Effector memory CD4-positive, alpha-beta T cell (primary cell): ENCODE measurements at places on chromosomes 2 and 18.

GRCh38 chr2:232511336-232511890 is 8.8 kb upstream of the PRSS56 start:
- no peak for DNase-seq

GRCh38 chr2:217091531-217091930 is 231.7 kb upstream of the TNP1 start:
- no peak for DNase-seq

GRCh38 chr2:121754851-121755236 is 607 bp upstream of the TSN start:
- no peak for DNase-seq

DNA sequence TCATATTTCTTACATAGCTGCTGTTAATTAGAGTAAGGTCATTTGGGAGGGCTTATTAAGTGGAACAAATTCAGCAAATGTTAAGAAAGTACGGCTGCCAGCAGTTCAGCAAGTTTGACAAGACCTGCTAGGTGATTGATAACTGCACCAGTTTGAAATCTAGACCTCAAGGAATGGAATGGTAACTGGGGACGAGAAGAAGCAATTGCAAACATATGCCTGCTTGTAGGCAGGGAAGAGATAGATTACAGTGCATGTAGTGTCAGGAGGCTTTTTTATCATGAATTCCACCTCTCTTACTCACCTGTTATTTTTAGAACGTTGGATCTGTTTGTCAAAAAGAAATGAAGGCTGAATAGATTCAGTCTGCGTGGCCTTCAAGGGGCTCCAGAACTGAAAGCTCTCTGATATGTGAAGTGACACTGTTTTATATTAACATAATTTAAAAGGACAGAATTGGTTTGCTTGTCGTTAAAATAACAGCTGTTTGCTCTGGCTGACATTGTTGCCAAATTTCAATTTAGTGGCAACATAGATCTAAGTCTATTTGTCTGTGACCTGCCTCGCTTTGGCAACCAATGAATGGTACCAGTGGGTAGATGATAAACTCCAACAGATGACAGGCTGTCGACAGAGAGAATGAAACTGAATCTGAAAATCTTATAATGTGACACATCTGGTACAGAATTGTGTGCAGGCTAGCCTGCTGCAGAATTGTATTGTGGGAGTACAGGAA is 199.3 kb downstream of the ZNF407 start:
- DNase-seq, result no peak

GRCh38 chr2:202034249-202035088 is 814 bp downstream of the FZD7 start:
- no peak for DNase-seq

DNA sequence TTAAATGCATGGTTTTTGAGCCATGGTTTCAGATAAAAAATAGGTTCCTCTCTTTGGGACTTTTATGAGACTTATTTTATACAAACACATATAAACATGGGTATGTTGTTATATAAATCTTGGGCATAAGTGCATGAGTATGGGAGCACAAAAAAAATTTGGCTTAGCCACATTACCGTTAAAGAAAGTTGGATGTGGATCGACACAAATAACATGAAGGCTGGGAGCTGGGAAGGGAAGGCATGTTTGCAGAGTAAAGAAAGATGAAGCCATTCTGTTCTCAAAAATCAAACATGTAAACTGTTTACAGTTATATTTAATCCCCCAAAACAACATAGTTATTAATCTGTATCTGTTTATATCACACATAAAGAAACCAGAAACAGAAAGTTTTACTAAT is 313.8 kb downstream of the NRXN1 start:
- DNase-seq, result no peak

- no peak for DNase-seq
Measured at GRCh38 chr2:132951008-132951714, 281.2 kb upstream of the LYPD1 start.

DNA sequence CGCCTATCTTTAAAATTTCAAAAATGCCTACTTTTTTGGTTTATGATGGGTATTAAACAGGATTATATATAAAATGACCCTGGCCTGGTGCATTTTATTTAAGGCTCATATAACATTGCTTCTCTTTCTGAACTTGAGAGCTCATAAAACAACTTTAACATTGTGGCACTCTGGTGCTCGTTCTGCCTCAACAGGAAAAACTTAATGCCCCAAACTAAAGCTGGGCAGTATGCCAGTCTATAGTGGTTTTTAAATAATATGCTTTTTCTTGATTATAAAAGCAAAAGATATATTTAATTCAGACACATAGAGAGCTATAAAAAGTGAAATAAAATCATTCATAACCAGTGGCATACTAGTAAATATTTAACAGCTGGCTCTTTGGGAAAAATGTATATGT is 269.3 kb upstream of the GULP1 start:
- no peak for DNase-seq

DNA sequence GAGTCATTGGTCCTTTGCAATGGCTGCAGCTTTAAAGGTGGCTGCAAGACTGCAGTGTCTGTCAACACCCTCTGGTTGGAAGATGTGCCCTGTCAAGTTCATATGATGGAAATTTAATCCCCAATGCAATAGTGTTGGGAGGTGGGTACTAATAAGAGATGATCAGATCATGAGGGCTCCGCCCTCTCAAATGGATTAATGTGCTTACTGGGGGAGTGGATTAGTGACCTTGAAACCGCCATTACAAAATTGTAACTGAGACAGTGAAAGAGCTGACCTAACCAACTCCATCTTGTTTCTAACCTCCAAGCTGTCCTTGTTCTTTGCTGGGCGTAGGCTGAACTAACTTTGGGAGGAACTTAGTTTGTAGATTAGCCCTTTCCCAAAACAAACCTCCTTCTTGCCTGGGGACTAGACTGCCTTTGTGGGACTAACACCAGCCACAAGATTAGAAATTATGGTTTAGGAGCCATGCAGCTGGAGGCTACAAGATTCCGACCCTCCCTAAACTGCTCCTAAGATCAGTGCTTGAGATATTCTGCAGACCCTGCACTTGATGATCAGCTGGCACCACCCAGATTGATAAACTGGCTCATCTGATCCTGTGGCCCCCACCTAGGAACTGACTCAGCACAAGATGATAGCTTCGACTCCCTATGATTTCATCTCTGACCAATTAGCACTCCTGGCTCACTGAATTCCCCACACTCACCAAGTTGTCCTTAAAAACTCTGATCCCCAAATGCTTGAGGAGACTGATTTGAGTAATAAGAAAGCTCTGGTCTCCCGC is 13.7 kb downstream of the MYCN start:
- no peak for DNase-seq

DNA sequence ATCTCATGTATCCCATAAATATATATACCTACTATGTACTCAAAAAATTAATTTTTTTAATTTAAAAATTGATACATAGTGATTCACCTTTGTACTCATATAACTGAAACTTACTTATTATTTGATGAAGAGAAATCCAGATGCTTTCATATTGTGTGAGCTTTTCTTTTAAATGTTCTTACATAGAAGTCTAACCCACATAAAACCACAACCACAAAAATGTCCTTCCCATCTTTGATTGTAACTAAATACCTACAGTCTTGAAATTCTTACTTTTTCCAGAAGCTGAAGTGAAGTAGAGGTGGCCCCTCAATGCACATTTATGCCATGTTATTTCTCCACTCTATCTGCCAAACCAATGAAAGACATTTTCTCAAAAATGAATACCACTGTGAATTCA is 117.9 kb upstream of the COL5A2 start:
- no peak for DNase-seq

- DNase-seq, result no peak
Measured at GRCh38 chr2:236239276-236240065, 24.7 kb downstream of the ASB18 start.

DNA sequence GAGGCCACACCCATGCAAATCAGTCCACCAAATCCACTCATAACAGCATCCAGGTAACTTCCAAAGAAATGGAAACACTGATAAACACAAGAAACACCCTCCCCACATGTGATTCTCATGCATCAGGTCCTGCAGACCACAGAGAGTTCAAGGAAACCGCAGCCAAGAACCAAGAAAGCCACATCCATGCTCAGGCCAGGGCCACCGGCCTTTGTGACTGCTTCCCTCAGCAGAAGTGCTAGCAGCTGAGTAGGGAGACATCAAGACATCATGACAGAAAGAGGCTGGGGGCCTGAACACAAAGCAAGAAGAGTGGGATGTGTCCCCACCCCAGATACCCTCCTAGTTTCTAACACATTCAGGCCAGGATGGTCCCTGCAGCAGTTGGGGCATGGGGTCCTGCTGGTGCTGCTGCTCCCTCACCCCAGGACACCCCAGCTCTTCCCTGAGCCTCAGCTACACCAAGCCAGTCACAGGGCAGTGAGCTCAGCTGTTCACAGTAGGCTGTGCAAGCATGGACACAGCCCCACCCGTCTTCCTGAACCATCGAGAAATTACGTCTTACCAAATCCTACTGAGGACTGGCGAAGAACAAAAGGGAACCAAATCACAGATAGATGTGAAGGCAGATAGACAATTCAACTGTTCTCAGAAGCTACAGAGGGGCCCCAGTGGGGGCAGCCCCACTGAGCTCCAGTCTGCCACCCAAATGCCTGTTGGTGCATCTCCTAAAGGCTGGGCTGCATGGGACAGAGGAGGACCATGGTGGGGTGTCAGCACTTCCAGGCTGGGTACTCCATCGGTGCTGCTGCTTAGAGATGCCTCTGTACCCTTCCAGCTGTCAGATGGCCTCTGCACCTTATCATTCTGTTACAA is 60.9 kb downstream of the HDAC4 start:
- no peak for DNase-seq

GRCh38 chr2:166491461-166491860 is 2.6 kb downstream of the SCN7A start:
- DNase-seq, result no peak

- DNase-seq, result no peak
Measured at GRCh38 chr18:25169701-25170100, 182.3 kb downstream of the ZNF521 start.

DNA sequence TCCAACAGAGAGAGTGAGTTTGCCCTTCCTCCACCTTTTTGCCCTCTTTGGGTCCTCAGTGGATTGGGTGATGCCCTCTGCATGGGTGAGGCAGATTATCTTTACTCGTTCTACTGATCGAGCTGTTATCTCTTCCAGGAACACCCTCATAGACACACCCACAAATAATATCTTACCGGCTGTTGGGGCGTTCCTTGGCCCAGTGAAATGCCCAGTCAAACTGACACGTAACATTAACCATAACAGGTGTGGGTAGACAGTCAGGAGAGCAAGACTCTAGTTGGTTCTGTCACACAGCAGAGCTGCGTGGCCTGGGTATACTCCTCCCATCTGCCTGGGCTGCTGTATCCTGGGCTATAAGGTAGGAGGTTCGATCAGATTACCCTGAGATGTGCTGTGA is 144.1 kb downstream of the AGAP1 start:
- DNase-seq, result no peak

DNA sequence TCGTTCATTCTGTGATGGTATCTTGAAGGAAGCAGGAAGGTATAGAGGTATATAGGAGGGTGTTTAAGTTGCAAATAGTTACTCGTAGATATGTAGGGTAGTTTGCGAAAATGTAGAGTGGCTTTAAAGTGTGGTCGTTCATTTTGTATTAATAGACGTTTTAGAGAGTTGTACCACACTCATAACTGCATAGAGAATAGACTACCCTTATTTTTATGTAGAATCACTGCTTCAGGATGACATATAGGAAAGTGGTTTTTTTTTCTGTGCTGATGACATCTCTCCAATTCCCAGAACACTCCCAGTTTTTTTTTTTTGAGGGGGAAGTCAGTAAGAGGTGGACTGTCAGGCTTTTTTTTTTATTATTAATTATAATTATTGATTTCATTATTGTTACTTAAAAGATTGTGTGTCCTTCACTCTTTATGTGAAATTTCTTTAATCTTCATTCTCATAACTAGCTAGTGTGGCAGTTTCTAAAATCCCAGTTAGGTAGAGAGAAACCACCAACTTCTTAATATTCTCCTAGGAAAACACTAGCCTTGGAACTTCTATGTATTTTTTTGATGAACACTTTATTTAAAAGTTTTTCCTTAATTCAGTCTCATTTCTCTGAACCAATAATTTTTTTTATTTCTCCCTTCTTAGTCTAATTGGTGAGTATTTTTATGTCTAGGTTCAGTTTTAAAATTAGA is 1.5 kb downstream of the ACTR3 start:
- DNase-seq, result no peak

DNA sequence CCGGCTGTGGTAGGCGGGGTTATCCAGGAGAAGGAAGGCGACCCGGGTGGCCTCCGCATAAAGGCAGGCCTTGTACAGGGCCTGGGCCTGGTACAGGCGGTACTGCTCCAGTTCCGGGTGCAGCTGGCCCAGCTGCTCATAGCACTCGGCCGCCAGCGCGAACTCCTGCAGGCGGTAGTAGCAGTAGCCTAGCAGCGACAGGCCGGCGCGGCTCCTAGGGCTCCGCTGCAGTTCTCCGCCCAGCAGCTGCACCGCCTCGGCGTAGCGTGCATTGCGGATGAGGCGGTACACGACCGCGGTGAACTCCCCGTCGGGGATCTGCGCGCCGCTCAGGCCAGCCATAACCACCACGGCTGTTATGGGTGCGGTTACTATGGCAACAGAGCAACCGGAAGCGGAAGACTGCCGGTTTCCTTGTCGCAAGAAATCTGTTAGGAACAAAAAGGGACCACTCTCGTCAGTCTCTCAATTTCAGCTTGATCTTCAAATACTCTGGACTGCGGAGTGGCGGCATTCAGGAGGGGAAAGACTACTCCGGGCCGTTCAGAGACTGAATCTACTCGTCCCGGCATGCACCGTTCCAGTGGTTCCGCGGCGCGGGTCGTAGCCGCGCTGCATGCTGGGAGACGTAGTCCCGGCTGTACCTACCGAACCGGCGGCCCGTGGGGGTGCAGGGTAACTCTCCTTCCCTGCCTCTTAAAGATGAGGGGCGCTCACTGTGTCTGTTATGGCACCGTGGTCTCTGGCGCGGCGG is 160.0 kb downstream of the AGPS start:
- DNase-seq, result peak; percentile 88

GRCh38 chr2:127052771-127053691 is 53.9 kb downstream of the BIN1 start:
- DNase-seq, result no peak

- no peak for DNase-seq
Measured at GRCh38 chr2:74109551-74109950, 38.2 kb downstream of the BOLA3 start.

GRCh38 chr2:186697536-186697935 is 3.7 kb downstream of the FAM171B start:
- no peak for DNase-seq

DNA sequence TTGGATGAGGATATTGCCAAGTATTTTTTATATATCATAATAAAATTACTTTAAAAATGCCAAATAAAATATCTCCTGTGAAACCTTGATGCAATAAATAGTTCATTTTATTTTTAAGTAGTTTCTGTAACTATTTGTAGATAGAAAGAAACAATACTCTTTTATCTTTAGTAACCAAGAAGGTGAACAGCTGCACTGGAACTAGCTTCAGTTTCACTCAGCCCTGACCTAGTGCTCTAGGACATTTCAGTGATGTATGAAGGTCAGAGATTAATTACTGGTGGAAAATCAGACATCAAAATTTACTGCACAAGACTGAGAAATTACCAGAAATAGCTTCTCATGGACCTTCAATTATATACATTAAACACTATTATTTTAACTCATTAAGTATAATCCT is 1305.0 kb downstream of the CNTNAP5 start:
- DNase-seq, result no peak

- DNase-seq, result no peak
Measured at GRCh38 chr18:58416704-58417683, 211.9 kb downstream of the ALPK2 start.
